CD4-positive, alpha-beta T cell (primary cell): ENCODE measurements at places on chromosomes 4 and X.
A peak's percentile ranks its signal among the peaks of the same experiment; 100 is the strongest.

DNA sequence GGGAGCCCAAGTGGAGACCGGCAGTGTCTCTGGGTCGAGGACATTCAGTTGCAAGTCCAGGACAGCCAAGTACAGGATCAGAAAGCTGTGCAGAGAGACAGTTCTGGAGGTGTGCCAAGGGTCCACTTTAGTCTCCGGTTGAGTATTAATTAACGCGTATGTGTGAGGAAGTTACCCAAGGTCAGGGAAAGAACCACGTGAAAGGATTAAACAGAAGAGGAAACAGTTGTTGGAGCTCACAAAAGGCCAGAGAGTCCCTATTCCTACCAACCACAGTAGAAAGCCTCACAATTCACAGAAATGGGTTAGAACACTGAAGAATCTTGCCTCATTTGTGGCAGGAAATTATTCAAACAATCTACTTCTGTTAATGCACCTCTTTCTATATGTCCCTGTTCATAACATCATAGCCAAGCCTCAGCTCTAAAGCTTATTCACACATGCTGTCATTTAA, 17.9 kb upstream of the NSUN7 start:
- DNase-seq = no peak

DNA sequence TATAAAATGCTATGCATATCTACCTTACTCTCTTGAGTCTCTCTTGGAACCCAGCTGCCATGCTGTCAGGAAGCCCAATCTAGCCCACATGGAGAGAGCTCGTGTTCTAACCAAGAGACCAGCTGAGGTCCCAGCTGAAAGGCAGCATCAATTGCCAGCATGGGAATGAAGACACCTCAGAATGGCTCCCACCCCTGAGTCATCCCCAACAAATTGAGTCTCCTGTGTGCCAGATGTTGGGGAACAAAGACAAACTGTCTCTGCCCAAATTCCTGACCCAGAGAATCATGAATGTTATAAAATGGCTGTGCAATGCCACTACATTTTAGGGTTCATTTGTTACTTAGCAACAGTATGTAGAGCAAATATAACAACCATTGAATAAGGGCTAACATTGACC, 105.2 kb upstream of the STX18 start:
- no peak for DNase-seq

- DNase-seq = no peak
These were observed 14.4 kb upstream of the CCNG2 start for GRCh38 chr4:77142646-77143028.

DNA sequence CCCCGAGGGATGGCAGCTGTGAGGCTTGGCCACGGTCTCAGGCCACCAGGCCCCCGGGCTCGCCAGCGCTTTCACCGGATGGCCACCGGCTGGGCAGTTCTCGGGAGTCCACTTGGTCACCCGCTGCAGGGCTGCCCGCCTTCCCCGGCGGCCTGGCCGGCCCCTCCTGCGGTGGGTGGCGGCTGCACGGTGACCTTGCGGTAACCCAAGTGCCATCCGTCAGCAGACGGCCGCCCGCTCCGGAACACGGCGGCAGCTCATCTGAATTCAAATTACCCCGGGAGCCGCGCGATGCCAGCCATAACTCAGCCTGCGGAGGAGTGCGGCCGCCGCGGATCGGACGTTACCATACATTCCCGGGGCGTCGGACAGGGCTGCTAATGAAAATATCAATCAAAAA, 60.7 kb downstream of the FAM53A start:
- no peak for DNase-seq

GRCh38 chr4:55396308-55397125, 760 bp downstream of the TMEM165 start:
- peak; percentile 3 for DNase-seq

DNA sequence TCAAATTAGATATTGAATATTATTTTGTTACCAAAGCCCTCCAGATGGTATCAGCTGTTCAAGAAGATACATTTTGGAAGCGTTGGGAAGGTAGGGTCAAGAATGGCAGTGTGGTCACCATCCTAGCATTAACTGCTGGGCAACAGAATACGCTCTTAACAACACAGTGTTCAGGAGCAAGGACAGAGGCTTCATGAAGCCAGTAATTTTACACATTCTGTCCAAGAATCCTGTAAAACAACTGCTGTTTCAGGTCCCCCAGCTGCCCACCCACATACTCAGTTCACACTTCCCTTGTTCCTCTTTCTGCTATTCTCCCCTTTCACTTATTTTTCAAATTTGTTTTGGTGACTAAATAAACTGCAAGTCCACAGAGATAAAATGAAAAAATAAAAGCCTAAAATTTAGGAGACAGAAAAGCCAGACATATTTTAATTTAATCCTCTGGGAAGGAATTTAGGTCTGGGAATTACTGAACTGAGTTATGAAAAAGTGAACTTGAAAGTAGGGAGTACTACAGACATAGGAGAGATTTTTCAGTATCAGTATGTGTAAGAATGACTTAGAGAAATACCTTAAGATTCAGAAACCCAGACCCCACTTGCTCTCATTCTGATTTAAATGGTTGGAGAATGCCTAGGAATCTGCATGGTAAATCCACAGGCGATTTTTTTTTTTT, 406.7 kb downstream of the MAPK10 start:
- no peak for DNase-seq

- DNase-seq = no peak
These were observed 254.3 kb upstream of the AGA start for GRCh38 chr4:177696438-177696966.

DNA sequence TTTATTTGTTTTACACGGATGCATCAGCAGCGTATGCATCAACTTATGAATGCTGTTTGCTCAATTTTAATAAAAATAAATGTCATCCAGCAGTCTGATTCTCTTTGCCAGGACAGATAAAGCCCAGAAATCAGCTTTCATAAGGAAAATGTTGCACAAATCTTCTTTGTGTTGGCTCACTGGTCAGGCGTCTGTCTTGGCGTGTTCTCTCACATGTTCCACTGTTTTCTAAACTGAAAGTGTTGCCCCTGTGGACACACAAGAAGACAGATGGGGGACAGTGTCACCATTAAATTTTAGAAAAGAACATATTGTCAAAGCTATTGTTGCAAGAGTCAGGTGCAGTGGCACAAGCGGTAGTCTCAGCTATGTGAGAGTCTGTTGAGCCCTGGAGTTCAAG, 316.2 kb downstream of the CENPC start:
- no peak for DNase-seq

DNA sequence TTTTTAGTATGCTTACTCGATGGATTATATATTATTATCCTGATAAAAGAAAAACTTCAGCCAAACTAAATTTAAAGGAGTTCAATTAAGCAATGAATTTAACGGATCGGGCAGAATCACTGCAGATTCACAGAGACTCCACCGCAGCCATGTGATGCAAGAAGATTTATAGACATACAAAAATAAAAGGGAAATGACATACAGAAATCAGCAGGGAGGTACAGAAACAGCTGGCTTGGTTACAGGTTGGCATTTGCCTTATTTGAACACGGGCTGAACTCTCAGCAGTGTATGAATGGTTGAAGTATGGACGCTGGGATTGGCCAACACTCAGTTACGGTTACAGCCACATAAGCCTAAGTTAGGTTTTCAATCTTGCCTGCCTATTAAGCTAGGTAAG, 35.4 kb upstream of the DHRSX start:
- DNase-seq = no peak

DNA sequence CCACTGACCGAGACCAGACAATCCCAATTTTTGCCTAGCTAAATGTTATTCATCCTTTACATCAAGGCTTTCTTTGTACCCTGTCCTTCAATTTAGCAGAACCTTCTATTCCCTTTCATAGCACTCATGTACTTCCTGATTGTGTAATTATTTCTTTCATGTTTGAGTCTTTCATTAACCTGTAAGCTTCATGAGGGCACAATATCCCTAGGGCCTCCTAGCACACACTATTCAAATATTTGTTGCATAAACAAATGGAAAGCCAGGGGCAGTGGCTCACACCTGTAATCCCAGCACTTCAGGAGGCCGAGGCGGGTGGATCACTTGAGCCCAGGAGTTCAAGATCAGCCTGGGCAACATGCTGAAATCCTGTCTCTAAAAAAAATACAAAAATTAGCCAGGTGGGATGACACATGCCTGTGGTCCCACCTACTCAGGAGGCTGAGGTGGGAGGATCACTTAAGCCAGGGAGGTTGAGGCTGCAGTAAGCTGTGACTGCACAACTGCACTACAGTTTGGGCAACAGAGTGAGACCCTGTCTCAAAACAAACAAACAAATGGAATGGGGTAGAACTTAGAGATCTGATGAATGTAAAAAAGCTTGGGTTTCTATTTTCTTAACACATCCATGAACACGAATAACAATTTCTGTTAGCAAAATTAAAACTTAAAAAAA, 59.0 kb downstream of the SAT1 start:
- no peak for DNase-seq

- DNase-seq = no peak
These were observed 210.8 kb upstream of the RASGEF1B start for GRCh38 chr4:81682492-81682891.

DNA sequence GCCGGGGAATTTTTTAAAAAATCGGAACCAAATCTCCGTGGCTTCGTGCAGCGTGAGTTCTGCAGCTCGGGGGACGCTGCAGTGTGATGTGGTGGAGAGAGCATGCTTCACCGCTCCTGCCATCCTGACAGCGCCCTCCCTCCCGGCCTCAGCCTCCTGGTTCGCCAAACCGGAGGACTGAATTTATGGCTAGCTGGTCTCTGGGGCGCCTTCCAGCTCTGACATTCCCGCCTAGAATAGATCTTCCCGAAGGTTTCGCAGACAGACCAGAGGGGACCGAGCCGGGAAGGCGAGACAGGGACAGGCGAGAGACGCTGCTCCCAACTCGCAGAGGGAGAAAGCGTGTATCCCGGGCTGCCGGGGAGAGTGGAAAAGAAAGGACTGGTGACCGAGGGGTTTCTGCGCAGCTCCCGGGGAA, 25.9 kb downstream of the HOPX start:
- DNase-seq = no peak

- DNase-seq = no peak
These were observed 194.7 kb upstream of the LNX1 start for GRCh38 chr4:53785996-53786395.

DNA sequence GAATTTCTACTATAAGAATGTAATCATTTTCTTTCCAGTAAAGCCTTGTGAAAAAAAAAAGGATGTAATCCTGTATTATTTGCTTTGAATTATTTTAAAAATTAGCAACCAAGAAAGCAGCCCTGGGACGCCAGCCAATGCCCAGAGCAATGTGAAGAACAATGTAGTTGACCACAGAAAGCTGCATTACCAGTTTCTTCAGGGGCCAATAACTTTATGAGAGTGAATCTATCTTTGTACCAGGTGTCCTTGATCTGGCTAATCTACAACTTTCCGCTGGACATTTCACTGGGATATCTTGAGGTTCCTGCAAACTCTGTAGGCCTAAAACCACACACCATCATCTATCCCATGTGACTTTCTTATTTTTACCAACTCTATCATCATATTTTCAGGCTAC, 7.6 kb upstream of the KLHL2 start:
- DNase-seq = no peak

GRCh38 chr4:148926276-148927260, 484.4 kb upstream of the NR3C2 start:
- DNase-seq = no peak

GRCh38 chrX:13371186-13371585, 51.3 kb upstream of the ATXN3L start:
- DNase-seq = no peak

DNA sequence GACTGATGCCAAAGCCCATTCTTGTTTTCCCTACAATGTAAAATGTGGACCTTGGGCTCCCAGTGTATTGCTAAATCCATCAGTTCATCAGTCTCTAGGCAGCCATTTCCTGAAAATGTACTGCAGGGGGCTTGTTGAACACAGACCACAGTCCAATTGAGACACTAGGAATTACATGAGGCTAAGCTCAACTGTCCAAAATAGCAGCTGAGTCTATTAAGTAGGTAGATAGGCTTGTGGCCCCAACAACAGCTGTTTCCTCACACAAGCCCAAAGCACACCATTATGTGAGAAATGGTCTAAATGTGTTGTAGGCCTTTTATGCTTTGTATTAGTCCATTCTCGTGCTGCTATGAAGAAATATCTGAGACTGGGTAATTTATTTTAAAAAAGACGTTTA, 60.0 kb upstream of the PAK3 start:
- DNase-seq = no peak

- DNase-seq = no peak
These were observed 194.2 kb downstream of the RAPGEF2 start for GRCh38 chr4:159297091-159297490.

GRCh38 chr4:24570574-24571236, 13.6 kb downstream of the DHX15 start:
- DNase-seq = no peak

DNA sequence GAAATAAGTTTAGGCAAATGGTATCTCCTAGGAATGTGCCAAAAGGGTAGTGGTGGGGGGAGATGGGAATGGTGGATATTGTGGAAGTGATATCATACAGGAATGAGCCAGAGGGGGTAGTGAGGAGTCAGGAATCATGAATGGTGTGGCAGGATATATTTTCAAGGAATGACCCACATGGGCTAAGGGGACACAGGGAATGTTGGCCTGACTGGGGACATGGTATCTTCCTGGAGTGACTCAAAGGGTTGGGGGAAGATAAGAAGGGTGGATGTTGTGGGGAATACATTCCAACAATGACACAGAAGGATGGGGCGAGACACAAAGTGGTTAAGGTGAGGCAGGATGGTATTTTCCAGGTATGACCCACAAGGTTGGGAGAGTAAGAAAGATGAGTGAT, 60.6 kb downstream of the MAOA start:
- no peak for DNase-seq

GRCh38 chrX:154408659-154409221, 314 bp downstream of the DNASE1L1 start:
- DNase-seq = no peak

GRCh38 chrX:3743801-3744439, 30.5 kb upstream of the PRKX start:
- peak; percentile 87 for DNase-seq

- no peak for DNase-seq
These were observed 19.3 kb upstream of the RASL11B start for GRCh38 chr4:52842792-52843191.
